ENCODE measurements at places on chromosomes 2 and 18.
A peak's percentile ranks its signal among the peaks of the same experiment; 100 is the strongest.

DNA sequence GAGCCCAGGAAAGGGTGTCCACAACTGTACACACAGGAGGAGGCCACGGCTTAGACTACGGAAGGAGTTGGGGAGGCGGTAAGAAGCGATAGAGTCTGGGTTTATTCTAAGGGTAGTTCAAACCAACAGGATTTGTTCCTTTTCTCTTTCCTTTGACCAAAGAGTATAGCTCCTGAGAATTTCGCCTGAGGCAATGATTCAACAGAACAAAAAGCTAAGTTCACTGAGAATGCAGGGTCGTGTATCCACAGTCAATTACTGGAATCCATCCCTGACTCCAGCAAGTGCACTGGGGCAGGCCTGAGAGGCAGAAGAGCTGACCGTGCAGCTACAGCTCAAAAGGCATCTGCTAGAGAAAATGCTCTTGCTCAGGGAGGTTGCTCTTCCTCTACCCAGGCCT is 140.9 kb downstream of the TFCP2L1 start:
- DNase-seq, result no peak

DNA sequence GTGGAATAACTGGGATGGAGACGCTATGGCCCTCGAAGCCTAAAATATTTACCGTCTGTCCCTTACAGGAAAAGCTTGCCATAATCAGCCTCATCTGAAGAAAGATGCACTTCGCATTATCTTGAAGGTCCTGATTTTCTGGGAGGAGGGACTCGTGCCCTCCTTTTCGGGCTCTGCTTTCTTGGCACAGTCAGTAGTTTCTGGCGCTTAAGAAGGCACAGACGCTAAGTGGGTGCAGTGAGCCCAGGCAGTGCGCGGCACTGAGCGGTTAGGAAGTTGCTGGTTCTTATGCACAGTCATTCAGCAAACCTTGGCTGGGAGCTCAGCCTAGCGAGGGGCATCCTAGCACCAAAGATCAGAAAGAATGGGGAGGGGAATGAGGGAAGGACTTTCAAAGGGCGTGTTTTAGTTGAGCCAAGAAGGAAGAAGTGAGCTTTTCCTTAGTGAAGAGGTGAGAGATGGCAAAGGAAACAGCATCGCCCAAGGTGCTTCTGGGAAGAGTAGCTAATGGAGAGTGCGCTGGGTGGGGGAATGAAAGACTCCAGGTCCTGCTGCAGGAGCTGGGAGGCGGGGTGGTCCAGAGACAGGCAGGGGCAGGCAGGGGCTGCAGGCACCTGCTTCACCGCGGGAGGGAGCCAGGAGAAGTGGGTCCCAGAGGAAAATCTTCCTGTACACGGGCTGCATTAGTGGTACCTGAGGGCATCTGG is 64.1 kb downstream of the ZCCHC2 start:
- no peak for DNase-seq

- no peak for DNase-seq
Measured at GRCh38 chr18:75581336-75582131, 154.0 kb upstream of the SMIM21 start.

DNA sequence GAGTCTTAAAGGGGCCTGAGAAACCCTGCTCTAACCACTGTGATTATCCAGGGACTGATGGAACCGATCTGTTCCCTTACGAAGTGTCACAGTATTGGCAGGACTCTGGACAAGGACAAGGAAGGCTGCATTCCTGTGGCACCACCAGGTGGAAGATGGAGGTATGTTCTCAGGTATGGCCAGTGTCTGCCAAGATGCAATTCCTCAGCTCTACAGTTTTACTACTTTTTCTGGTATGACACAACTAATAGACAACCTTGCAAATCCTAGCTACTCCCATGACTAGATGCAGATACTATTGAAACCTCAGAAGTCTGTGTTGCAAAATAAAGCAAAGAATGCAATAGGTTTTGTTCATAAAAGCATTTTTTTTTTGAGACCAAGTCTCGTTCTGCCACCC is 14.6 kb downstream of the RAB31 start:
- DNase-seq, result no peak

DNA sequence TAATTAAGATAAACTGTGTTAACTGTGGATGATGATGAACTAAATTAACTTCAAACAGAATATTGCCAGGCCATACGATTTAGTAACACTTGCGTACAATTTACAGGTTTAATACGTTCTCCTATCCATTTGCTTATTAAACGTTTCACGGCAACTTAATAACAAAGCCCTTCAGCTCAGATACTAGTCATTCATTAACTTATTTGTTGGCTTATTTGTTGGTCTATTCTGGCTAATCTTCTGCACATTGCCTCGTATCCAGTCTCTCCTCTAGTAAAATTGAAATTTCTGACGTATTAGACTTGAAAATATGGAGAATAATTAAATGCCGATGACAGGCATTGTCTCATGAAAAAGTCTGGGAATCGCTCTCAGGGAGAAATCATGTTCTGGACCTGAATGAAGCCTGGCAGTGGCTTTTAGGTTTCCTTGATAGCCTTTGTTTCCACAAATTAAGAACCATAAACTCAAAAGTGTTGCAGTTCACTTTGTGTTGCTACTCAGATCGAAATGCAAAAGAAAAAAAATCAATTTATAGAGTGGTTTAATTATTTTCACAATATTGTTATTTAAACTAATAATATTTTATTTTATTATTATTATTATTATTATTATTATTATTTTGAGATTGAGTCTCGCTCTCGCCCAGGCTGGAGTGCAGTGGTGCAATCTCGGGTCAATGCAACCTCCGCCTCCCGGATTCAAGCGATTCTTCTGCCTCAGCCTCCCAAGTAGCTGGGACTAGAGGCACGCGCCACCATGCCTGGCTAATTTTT is 4.5 kb downstream of the SCLY start:
- no peak for DNase-seq

GRCh38 chr18:9838144-9838877 is 47.5 kb upstream of the TXNDC2 start:
- peak; percentile 31 for DNase-seq

- DNase-seq, result no peak
Measured at GRCh38 chr2:8061219-8061618, 620.6 kb upstream of the ID2 start.

- DNase-seq, result no peak
Measured at GRCh38 chr2:63818271-63818670, 23.4 kb upstream of the UGP2 start.

- peak; percentile 20 for DNase-seq
Measured at GRCh38 chr2:59584958-59585357, 968.5 kb downstream of the BCL11A start.

- no peak for DNase-seq
Measured at GRCh38 chr2:133264989-133265401, 303.3 kb downstream of the NCKAP5 start.
